ENCODE measurements at places on chromosomes 1 and 21.

- no peak for DNase-seq
Measured at GRCh38 chr1:198597690-198598430, 41.0 kb upstream of the PTPRC start.

DNA sequence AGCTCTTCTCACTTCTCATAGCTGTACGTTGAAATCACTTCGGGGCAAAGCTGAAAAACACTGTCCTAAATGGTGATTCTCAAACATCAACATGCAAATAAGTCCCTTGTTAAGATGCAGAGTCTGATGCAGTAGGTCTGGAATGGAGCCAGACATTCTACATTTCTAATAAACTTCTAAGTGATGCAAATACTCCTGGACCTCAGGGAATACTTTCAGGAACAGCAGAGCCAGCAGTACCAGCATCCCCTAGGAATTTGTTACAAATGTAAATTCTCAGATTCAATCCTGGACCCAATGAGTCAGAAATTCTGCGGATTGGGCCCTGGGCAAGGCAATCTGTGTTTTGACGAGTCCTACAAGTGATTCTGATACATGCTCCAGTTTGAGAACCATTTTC is 152.3 kb downstream of the PCNX2 start:
- DNase-seq: no peak

DNA sequence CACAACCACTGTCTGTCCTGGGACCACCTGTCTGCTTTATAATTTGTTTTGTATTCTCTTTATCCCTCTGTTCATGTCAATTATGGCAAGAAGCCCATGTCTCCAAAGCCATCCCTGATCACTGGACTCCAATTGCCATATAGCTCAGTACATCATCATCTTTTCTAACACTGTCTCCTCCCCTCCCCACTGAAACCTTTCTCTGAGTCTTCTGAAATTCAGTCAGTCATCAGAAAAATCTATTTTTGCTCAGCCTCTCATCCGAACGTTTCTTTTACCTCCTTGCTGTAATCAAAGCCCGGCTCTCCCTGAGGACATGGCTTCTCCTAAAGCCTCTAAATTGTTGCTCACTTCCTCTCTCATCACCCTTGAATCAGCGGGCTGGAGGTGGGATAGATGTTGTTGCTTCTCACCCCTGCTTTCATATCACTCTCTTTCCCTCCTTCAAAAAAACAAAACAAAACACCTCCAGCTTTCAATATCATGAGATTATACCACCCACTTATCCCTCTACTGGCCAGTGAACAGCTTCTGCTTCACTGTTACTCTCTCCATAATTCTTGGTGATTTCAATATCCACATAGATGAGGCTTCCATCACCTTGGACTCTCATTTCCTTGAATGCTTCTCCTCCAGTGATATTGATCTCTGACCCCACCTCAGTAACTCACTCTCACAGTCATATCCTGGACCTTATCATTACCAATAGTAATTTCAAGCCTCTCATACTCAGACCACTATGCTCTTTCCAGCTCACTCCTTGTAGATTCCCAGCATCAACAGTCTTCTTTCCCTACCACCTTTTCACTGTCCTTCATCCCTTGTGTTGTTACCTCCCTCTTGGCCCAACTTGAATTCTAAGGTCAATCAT is 27.8 kb downstream of the RAB3B start:
- DNase-seq: no peak

GRCh38 chr1:47783638-47784496 is 213.3 kb downstream of the TRABD2B start:
- DNase-seq: no peak

GRCh38 chr21:33229784-33230544 is at the start of gene IFNAR2:
TSS of gene IFNAR2 (plus strand) at chr21:33229938. CDS start at chr21:33241923, 11,985 bp downstream.
- peak; percentile 49 for DNase-seq

DNA sequence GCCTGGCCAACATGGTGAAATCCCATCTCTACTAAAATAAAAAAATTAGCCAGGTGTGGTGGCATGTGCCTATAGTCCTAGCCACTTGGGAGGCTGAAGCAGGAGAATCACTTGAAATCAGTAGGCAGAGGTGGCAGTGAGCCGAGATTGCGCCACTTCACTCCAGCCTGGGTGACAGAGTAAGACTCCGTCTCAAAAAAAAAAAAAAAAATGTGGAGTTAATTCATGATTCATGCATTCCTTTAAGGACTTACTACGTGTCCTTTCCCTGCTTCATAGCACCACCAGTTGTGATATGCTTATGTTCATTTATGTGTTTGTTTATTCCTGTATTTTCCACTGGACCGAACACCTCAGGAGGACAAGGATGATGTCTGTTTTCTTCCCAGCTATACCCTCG is 12.7 kb upstream of the PRELP start:
- DNase-seq: no peak

DNA sequence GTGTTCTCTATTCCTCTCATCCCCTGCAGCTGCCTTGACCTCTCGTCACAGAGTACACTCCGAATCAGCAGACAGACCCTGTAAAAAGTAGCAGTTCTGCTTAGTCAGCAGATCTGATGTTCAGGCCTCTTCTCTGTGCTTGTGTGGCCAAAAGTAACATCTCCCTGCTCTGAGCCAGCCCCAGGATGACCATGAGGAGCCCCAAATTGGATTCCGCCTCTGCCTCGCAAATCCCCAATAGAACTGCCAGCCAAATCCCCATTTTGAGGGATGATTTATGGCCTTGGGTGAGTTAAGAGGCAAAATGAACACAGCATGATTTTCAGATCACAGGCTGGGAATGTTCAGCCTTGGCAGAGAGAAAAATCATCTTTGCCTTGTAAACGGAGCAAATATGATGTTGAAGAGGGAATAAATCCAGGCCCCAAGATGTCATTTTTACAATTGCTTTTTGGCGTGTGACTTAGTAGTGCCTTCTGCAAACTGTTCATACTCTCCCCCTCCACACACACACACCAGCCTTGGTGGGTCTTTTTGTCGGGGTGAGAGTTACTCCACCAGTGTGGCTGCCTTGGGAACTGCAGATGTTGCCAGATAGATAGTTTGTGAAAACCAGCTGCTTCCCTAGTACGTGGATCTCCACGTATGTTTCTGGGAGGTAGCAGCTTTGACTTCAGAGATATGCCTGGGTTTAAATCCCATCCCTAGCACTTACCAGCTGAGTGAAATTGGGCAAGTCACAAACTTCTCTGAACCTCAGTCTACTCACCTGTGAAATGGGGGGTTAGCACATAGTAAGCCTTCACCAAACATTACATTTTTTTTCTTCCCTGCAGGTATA is 77.8 kb downstream of the MAN1C1 start:
- DNase-seq: no peak

DNA sequence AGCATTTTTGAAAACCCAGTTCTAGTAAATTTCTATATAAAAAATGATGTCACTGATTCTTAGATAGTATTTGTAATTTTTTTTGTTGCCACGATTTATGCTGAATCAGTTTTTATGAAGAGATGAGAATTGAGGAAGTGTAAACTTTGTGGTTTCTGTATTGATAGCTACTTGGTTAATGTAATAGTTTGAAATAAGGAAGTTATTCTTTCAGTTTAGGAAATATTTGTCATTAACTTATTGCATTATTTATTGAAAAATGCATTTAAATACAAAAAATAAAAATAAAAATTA is 97.8 kb downstream of the ZFYVE9 start:
- DNase-seq: no peak

DNA sequence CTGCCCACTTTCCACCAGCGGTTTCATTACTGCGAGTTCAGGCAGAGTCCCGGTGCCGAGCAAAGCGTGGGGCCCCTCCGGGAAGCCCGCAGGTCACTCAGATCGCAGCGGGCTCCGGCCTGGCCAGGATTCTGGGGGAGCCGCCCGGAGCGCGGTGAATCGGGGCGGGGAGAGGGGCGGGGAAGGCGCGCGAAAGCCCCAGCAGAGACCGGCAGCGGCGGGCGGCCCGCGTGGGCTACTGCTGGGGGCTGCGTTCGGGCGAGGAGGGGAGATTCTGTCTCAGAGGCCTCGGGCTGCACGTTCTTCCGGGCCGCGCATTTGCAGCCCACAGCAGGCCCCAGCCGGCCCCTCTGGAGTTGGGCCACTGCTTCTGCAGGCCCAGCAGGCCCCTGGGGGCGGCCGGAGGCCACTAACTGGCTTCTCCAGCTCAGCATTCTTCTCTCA is 64.7 kb downstream of the SCCPDH start:
- no peak for DNase-seq

- DNase-seq: no peak
Measured at GRCh38 chr21:27487676-27488075, 520.8 kb upstream of the ADAMTS5 start.

GRCh38 chr1:212459656-212460055 is 26.9 kb downstream of the NENF start:
- DNase-seq: no peak

- no peak for DNase-seq
Measured at GRCh38 chr1:167499106-167499505, 19.2 kb downstream of the CD247 start.

DNA sequence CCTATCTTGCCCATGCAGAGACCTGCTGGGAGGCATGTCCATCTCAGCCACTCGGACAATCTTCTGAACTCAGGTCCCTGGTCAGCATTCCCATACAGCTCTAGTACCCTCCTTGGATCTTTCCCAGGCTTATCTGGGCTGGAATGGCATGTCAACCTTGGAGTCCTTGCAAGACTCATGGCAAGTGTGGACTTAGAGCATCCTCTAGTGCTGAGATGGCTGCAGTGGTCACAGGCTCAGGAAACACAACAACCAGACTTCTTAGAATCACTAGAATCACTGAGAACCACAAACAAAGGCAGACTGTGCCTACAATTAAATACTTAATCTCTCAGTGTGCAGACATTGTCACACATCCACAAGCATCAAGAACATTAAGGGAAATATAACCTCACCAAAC is 73.1 kb upstream of the TSHB start:
- DNase-seq: no peak

GRCh38 chr1:212671342-212672031 is 28.2 kb downstream of the BATF3 start:
- no peak for DNase-seq

- DNase-seq: no peak
Measured at GRCh38 chr1:94621802-94622201, 80.2 kb upstream of the F3 start.

DNA sequence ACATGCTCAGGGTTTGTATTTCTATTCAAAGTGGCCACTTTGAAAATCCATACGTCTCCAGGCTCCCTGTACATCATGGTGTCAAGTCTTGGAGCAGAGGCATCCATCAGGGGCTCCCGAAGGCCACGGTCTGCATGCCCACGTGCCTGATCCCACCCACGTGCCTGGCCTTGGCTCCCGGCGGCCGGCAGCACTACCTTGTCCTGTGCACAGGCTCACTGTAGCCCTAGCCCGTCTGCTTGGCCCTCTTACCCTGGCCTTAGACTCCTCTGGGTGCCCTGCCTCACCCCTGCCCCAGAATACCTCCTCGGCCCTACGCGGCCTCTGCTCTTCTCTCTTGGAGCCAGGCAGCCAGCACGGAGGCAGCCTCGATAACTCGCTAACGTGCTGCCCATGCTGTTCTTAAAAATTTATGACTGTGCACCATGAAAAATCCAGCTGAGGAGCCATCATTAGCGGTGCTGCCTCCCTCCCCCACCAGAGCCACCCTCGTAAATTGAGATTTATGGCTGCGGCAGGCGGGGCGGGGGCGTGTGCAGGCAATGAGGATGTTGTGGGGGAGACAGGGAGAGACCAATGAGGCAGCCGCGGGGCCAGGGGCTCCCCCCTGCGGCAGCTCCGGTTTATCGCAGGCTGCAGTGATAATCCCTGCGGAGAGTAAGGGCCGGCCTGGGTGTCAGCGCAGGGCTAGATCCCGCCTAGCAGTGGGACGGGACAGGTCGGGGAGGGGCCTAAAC is 24.6 kb downstream of the DMAP1 start:
- DNase-seq: no peak

DNA sequence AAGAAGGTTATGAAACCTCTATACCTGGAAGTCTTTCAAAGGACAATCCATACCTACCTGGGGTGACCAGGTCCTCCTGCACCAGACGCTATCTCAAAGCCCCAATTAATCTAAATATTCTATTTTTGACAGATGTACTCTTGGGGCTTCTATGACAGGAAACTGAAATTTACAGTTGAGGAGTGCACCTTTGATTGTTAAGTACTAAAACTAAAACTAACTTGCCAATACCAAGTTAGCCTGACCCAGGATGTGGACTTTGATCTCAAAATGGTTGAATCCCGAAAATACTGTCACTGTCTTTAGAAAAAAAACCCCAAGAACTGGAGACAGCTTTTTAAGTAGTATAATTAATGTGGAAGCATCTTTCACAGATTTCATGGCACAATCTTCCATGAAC is 162.4 kb downstream of the TTLL7 start:
- no peak for DNase-seq

- DNase-seq: no peak
Measured at GRCh38 chr21:45472445-45473365, 67.7 kb downstream of the COL18A1 start.

DNA sequence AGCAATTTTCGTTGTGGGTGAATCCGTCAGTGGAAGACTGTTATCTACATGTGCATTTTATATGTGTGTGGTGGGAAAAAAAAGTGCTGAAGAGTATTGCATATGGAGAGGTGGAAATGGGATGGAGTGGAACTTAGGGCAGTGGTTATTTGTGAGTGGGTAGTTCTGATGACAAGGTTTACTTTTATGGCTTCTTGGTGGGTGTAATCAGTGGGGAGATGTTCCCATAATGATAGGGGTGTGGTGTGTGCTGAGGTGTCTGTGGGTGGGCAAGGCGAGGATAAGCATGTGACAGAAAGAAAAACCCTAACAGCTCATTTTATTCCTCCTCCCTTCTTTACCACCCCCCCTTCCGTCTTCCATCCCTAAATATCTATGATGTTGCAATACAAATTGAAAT is 288.1 kb downstream of the NUF2 start:
- DNase-seq: no peak

DNA sequence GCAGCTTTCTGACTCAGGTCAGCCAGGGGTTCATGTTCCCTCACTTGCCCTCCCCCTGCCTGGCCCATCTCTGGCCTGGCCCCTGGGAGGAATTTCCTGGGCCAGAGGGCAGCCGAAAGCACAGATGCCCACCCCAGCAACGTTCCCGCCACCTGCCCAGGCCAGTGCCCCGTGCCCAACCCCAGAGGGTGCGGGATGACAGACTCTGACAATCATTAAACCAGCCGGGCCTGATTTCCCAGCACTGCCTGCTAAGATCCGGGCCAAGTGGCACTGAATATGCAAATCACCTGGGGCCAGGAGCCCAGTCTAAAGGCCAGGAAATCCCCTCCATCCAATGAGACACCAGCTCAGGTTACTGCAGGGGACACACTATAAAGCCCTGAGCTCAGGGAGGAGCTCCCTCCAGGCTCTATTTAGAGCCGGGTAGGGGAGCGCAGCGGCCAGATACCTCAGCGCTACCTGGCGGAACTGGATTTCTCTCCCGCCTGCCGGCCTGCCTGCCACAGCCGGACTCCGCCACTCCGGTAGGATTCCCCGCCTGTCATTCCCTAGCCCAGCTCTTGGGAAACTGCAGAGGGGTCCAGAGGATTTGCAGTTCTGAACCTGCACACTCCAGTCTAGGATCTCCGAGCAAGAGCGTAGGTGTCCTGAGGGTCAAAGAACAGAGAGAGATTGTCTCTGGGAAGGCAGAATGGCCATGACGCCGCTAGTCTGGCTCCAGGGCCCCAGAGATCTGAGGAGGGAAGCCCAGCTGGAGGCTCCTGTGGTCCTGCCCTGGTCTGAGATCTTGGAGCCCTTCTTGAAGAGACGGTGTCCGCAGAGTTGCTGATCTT is at the start of gene ELF3:
TSS of gene ELF3 (plus strand) at position 408 of the 836 bp plus-strand sequence. CDS start 550 bp downstream, outside the sequence.
- no peak for DNase-seq
